CD4-positive, alpha-beta T cell (primary cell): ENCODE measurements at places on chromosomes 7 and 10.

DNA sequence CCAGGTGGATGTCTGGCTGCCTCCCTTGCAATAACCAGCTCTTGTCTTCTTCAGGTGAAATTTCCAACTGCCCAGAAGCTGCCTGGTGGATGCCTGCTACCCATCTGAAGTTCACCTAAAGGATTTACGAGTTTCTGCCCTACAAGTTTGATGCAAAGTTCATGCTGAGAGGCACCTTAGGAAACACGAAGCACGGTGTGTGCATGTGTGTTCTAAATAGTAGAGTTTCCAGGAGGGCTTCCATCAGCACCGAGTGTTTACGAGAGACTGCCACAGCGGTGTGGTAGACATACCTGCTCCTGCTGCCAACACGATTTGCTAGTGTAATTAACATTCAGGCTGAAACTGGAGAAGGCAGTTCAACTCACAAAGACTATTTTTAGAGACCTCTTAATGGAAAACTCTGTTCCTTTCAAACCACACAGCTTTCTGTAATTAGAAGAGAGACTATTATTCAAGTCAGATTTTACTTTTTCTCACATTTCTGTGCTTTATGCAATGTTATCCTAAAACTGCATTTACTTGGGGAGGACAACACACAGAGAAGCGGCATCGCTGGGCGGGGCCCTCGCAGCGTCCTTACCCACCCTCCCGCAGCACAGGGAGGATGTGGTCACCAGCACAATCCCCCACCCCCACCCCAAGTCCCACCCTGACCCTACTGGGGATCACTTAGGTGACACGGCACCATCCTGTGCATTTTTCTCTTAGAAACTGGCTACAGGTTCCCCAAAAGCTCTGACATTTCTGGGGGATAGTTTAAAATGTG is 15.5 kb upstream of the CPXM2 start:
- H3K27ac ChIP-seq: no peak overlapping the region
- H3K27me3 ChIP-seq: peaks cover 4% of the 10 kb centered on the region
- no peak for DNase-seq

GRCh38 chr7:122622682-122623081 is 76.2 kb downstream of the RNF133 start:
- no peaks in the 10 kb centered on the region for H3K36me3 ChIP-seq
- H3K4me3 ChIP-seq: no peak overlapping the region
- H3K27me3 ChIP-seq: no peaks in the 10 kb centered on the region
- H3K4me1 ChIP-seq: no peaks in the 10 kb centered on the region

- H3K4me1 ChIP-seq: no peaks in the 10 kb centered on the region
- no peak for DNase-seq
- no peak overlapping the region for H3K27ac ChIP-seq
- H3K27me3 ChIP-seq: no peaks in the 10 kb centered on the region
- no peak overlapping the region for H3K4me3 ChIP-seq
- no peaks in the 10 kb centered on the region for H3K36me3 ChIP-seq
These were observed 238.9 kb downstream of the TNS3 start for GRCh38 chr7:47343061-47343455.

DNA sequence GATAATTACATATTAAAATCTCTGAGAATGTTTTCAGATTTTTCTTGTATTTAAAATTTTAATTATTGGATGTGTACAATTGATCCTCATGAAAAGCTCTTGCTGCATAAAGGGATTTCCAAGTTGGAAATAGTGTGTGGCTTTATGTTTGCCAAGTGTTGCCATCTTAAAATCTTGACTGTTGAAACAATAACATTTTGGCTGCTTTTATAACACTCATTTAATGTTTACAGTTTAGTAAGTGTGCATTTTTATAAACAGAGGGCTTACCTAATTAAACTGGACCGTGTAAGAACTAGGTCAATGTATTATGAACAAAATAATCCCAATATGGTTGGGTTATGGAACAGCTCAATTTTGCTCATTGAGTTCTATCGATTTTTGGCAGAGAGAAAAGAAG is 23.9 kb downstream of the SEMA3A start:
- H3K36me3 ChIP-seq: no peaks in the 10 kb centered on the region
- H3K4me1 ChIP-seq: no peaks in the 10 kb centered on the region
- DNase-seq: no peak
- no peaks in the 10 kb centered on the region for H3K27me3 ChIP-seq
- H3K4me3 ChIP-seq: no peak overlapping the region

GRCh38 chr7:33874943-33875342 is 30.4 kb upstream of the BMPER start:
- H3K27me3 ChIP-seq: no peaks in the 10 kb centered on the region
- no peaks in the 10 kb centered on the region for H3K36me3 ChIP-seq
- H3K4me1 ChIP-seq: no peaks in the 10 kb centered on the region
- H3K27ac ChIP-seq: no peak overlapping the region
- no peak for DNase-seq

DNA sequence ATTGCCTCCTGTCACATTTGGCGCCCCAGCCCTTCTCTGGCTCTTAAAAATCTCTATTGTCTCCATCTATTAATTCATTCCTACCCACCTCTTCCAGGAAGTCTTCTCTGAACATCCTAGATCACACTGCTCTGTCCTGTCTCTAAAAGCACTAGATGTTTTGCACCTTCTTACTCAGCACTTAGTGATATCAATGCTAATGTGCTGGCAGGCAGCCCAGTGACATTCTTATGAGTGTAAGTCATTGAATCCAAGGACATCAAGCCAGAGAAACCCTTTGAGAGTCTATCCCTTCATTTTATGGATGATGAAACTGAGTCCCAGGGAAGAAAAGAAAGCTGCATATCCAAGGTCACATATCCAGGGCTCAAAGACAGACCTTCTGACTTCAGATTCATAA is 48.3 kb upstream of the PAX2 start:
- no peak overlapping the region for H3K27ac ChIP-seq
- H3K4me1 ChIP-seq: no peaks in the 10 kb centered on the region
- no peak for DNase-seq
- no peaks in the 10 kb centered on the region for H3K36me3 ChIP-seq

DNA sequence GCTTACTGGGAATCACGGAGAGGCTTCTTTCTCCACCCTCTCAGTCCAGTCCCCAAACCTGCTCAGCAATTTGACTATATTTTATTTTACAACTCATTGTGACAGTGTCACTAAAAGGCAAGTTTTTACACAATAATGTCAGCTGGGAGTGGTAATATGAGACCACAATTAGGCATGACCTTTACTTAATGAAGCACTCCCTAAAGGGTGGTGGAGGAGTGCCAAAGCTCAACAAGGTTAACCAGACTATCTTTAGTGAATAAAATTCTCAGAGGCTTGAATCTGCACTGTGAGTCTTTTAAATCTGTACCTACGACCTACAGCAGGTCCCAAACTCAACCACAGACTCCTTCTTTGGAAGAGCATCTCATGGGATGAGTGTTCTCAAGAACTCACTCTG is 215.6 kb downstream of the TAX1BP1 start:
- DNase-seq: no peak
- H3K4me3 ChIP-seq: no peak overlapping the region
- H3K4me1 ChIP-seq: peaks cover 22% of the 10 kb centered on the region

- H3K36me3 ChIP-seq: no peaks in the 10 kb centered on the region
- H3K4me3 ChIP-seq: no peak overlapping the region
- no peaks in the 10 kb centered on the region for H3K27me3 ChIP-seq
- no peaks in the 10 kb centered on the region for H3K4me1 ChIP-seq
- no peak for DNase-seq
These were observed 428.6 kb upstream of the ADARB2 start for GRCh38 chr10:2165771-2166460.
